ENCODE measurements at places on chromosomes 6 and 20. TPM values are rescaled to one million over a fixed set of nuclear protein-coding genes. Genes with fewer than 3 reads are reported as not detected.

Gene KCNQ2
- 71.5 TPM for total RNA-seq

- H3K27me3 ChIP-seq, result no peaks in the 10 kb centered on the region
- H3K4me1 ChIP-seq, result no peaks in the 10 kb centered on the region
- no peak overlapping the region for H3K4me3 ChIP-seq
- DNase-seq, result no peak
These were observed 129.4 kb downstream of the IBTK start for GRCh38 chr6:82118150-82118562.

DNA sequence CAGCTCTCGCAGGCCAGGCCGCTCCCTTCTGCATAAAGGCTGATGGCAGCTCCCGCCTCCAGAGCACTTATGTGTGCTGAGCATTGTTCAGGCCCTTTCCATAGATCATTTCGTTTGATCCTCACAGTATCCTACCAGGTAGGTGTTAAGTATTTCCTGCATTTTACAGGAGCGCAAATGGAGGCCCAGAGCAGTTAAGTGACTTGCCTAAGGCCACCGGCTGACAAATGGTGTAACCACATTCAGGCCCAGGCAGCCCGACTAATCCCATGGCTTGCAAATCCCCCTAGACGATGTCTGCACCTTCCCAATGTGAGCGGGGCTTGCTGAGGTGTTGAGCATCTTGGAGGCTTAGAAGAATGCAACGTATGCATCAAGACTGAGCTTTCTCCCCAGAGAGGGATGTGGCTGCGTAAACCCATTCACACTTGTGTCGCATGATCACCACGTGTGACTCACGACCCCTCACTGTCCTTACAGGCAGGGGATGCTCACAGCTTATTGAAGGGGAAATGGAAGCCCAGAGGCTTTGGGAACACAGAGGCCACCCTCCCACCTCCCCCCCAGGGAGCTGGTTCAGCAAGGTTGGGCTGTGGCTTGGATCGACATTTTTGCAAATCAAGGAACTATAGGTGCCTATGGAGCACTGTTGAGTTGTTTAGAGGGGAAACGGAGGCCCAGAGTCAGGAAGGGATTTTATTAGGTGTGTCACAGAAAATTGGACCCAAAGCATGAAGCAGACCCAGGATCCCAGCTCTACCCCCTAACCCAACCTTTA, 7.0 kb downstream of the BPIFB2 start:
- no peaks in the 10 kb centered on the region for H3K4me1 ChIP-seq
- H3K27me3 ChIP-seq, result no peaks in the 10 kb centered on the region
- DNase-seq, result no peak
- no peaks in the 10 kb centered on the region for H3K36me3 ChIP-seq
- no peak overlapping the region for H3K27ac ChIP-seq
- no peak overlapping the region for H3K4me3 ChIP-seq

DNA sequence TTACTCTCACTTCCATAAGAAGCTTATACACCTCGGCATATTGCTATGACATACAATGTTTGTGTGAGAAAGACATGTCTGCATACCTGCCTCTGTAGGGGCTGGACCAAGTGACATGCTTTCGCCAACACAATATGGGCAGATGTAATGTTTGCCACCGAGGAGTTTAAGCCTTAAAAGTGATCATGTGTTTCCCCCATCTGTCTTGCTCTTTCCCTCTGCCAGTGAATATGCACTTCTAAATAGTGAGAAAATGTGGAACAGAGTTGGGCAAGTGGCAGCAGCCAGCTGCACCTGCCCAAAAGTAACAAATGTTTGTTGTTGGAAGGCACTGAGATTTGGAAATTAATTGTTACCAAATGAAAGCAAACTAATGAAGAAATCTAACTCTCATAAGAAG, 274.8 kb upstream of the BTBD3 start:
- no peak overlapping the region for H3K4me3 ChIP-seq
- no peaks in the 10 kb centered on the region for H3K36me3 ChIP-seq
- H3K4me1 ChIP-seq, result no peaks in the 10 kb centered on the region
- DNase-seq, result no peak
- no peak overlapping the region for H3K27ac ChIP-seq
- no peaks in the 10 kb centered on the region for H3K27me3 ChIP-seq

Data from H9 (cell line).